ENCODE measurements at places on chromosomes 5 and 9. TPM values are rescaled to one million over a fixed set of nuclear protein-coding genes. Genes with fewer than 3 reads are reported as not detected.

MVB12B gene
- total RNA-seq = 5.8 TPM

ADAMTS12 gene
- 6.2 TPM for total RNA-seq

AGXT2 gene
- total RNA-seq = not detected

SLC6A19 gene
- not detected for total RNA-seq

FRMD3 gene
- total RNA-seq = 0.55 TPM

SPATA31C1 gene
- total RNA-seq = 0.15 TPM

ZBTB43 gene
- total RNA-seq = 21.9 TPM

- no peak for DNase-seq
- H3K27me3 ChIP-seq = no peaks in the 10 kb centered on the region
- H3K27ac ChIP-seq = no peak overlapping the region
- no peaks in the 10 kb centered on the region for H3K4me1 ChIP-seq
- peaks cover 13% of the 10 kb centered on the region for H3K36me3 ChIP-seq
Observed at GRCh38 chr9:136757328-136757727, 715 bp downstream of the LCN8 start.

- no peaks in the 10 kb centered on the region for H3K4me1 ChIP-seq
- H3K27me3 ChIP-seq = no peaks in the 10 kb centered on the region
- H3K36me3 ChIP-seq = no peaks in the 10 kb centered on the region
- no peak overlapping the region for H3K27ac ChIP-seq
- H3K4me3 ChIP-seq = no peak overlapping the region
- DNase-seq = no peak
Observed at GRCh38 chr9:91433180-91433579, 9.5 kb upstream of the NFIL3 start.

DNA sequence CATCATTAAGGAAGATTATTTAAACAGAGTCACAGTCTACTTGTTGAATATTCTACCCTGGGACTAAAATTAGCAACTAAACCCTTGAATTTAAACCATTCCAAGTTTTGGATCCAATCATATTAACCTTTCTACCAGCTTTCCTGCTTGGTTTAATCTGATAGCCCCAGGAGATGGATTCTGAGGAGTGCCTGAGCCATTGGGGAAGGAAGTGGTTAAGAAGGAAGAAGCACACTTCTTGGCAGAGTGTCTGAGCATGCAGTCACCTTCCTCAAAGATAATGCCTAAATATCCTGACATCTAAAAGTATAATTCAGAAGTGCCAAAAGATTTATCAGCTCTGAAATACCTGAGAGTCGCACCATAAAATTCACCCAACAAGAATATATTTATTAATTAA lies 74.1 kb upstream of the SNCAIP start:
- no peak overlapping the region for H3K4me3 ChIP-seq
- H3K27ac ChIP-seq = no peak overlapping the region
- no peaks in the 10 kb centered on the region for H3K36me3 ChIP-seq
- no peaks in the 10 kb centered on the region for H3K27me3 ChIP-seq
- no peak for DNase-seq
- no peaks in the 10 kb centered on the region for H3K4me1 ChIP-seq

Data from H9 (cell line).